ENCODE measurements at places on chromosomes 6 and 20. TPM values are rescaled to one million over a fixed set of nuclear protein-coding genes. Genes with fewer than 3 reads are reported as not detected.

GRCh38 chr6:97705568-97705967, 422.6 kb upstream of the MMS22L start:
- no peak for DNase-seq

GRCh38 chr6:116101790-116102189, 1.1 kb downstream of the NT5DC1 start:
- no peak for DNase-seq

- DNase-seq = no peak
Measured at GRCh38 chr6:127299522-127300240, 33.0 kb downstream of the RNF146 start.

GRCh38 chr6:125742464-125743120, 6.8 kb upstream of the HEY2 start:
- no peak for DNase-seq

The FAXC gene
- total RNA-seq = 36.3 TPM

The IER3 gene
- 4.5 TPM for total RNA-seq

DNA sequence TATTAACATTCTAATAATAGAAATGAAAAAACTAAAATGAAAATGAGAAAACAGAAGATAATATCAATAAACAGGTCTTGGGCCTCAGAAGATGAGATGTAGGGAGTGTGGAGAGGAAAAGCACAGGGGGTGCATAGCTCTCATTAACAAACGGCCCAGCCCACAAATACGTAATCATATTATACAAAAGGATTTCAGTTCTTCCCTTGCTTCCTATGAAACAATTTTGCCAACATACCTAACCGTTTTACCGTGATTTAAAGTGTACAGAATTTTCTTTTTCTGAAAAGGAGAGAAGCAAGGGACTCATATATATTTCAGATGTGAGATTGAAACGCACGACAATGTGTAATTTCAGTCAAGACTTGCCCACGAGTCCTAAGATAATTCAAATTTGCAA, 136.0 kb downstream of the HFE start:
- DNase-seq = no peak

DNA sequence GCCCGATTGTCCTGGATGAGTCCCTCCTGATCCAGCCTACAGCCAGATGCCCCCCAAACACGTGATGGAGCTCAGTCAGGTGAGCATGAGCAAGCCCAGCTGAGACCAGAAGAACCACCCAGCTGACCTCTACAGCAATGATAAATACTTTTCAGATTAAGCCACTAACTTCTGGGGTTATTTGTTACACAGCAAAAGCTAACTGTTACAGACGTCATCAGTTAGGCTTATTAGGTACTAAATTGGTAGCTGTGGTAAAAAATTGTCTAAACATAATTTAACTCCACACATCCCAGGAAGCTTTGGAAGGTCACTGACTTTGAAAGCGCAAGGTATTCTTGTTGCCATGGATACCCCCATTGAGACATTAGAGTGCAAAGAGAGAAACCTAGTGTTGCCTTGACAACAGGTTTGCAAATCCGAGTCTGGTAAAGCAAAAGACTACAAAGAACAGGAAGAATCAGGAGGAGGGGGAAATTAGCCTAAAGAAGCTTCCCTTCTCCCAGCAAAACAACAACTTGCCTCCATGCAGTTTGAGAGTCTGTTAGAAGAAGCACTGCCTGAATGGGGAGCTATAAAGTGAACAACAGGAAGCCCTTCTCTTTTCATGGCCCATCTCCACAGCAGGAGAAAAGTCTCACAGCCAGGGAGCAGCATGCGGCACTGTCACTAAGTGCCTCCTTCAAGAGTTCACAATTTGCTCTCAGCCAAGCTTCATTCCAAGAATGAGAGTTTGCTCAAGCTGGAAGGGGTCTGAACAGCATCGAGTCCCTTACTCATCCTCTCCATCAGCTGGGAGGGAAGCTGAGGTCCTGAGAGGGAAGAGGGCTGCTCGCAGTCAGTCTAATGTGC, 41.7 kb upstream of the ZNF831 start:
- DNase-seq = no peak

- DNase-seq = no peak
Measured at GRCh38 chr6:113293423-113293740, 563.8 kb upstream of the MARCKS start.

GRCh38 chr6:31010393-31011060, at the start of gene MUC22:
Gene MUC22, plus strand, starts transcription at chr6:31010474. Its CDS starts 233 bp downstream, at chr6:31010707.
- no peak for DNase-seq

- DNase-seq = no peak
Measured at GRCh38 chr6:151757506-151757955, 50.0 kb upstream of the ESR1 start.

The RRP36 gene
- 34.5 TPM for total RNA-seq

- DNase-seq = no peak
Measured at GRCh38 chr6:44477293-44477894, 89.9 kb downstream of the CDC5L start.

DNA sequence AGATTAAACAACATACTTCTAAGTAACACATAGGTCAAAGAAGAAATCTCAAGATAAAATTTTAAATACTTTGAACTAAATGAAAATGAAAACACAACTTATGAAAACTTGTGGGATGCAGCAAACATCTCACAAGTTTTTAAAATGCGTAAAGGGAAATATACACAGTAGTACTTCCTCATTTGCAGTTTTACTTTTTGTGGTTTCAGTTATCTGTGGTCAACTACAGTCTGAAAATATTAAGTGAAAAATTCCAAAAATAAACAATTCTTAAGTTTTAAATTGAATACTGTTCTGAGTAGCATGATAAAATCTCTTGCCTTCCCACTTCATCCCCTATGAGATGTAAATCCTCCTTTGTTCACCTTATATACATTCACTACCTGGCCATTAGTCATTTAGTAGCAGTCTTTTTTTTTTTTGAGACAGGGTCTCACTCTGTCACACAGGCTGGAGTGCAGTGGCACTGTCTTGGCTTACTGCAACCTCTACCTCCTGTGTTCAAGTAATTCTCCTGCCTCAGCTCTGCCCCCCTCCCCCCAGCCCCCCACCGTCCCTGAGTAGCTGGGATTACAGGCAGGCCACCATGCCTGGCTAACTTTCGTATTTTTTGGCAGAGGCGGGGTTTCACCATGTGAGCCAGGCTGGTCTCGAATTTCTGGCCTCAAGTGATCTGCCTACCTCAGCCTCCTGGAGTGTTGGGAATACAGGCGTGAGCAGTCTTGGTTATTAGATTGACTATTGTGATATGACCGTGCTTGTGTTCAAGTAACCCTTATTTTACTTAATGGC, 154.6 kb upstream of the AHI1 start:
- no peak for DNase-seq

GRCh38 chr6:48200869-48201390, 89.9 kb upstream of the PTCHD4 start:
- DNase-seq = no peak

The OR2B6 gene
- not detected for total RNA-seq

- DNase-seq = no peak
Measured at GRCh38 chr6:133896344-133896721, 7.4 kb downstream of the TCF21 start.

DNA sequence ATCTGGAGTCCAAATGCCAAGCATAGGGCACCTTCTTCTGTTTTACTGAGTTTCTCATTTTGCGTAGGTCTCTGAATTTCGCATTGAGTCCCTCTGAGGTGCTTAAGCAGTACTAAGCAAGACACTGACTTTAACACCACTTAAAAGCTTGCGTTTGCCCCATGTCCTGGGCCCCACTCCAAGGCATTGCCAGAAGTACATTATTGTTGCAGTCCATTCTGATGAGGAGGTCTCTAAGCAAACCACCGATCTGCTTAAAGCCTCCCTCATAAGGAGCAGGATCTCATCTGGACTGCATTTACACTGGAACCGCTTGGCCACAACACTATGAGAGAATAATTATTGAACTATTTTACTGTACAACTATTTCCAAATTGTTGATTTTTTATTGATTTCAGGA, 16.3 kb downstream of the BMP2 start:
- no peak for DNase-seq

DNA sequence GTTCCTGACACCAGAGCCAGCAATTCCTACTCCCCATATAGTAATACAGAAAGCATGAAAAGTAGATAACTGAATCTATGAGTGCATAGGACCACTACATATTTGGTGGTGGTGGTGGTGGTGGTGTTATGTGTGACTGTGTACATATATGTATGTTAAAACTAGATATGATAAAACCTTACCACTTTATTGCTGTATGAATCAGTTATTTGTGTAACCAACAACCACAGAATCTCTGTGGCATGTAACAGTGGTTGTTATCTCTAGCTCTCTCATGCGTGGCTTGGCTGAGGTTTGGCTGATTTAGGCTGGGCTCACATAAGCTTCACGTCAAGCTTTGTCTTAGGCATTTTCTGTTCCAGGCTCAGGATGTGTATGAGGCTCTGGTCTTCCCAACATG, 55.7 kb downstream of the PLCB1 start:
- DNase-seq = no peak

DNA sequence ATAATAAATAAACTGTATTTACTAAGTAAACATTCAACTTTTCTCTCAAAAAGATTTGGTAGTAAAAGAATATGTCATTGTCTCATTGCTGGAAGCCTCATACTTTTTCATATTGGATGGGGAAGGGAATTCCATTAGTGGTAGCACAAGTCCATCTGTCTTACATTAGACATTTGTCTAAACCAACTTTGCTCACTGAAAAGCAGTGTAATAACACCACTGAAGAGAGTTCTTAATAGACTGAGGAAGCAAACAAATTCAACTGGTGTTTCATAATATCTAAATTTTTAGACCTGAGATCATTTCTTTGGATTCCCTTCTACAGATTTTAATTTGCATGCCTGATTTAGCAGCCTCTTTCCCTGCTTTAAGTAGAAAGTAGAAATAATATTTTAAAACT, 62.7 kb downstream of the PLCB1 start:
- no peak for DNase-seq

The RIPPLY2 gene
- total RNA-seq = 8.0 TPM

The ZSCAN23 gene
- 19.9 TPM for total RNA-seq

DNA sequence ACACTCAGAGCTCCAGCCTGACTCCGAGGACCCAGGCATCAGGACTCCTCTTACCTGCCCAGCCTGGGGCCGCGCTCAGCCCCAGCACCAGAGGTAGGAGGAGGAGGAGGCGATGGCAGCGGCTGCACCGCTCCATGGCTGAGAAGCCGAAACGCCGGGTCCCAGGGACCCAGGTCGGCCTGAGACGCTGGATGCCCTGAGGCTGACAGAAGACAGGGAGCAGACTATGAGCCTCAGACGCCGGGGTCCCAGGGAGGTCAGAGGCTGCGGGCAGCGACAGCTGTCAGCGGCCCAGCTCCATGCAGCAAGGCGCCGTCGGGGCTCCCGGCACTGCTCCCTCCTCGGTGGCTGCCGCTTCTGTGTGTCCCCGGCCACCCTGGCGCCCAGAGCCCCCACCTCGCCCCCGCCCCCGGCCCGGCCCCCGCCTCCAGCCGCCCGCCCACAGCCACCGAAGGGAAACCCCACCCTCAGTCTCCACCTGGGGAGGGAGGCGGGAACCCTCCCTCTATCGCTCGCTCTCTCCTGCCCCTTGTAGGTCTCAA, at the start of gene COL11A2:
TSS of gene COL11A2 (minus strand) at position 363 of the 542 bp plus-strand sequence. CDS start at position 136, 227 bp downstream.
- no peak for DNase-seq

The CALHM4 gene
- total RNA-seq = not detected
